WTC11 (cell line): ENCODE measurements at places on chromosomes 11 and 22. TPM values are rescaled to one million over a fixed set of nuclear protein-coding genes. Genes with fewer than 3 reads are reported as not detected.

Gene POU2F3
- 0.37 to 0.78 TPM (median 0.61 TPM) in 3 replicates for total RNA-seq

Gene C11orf16
- 0.11 to 0.42 TPM in 2 of 3 replicates, not detected in the other for total RNA-seq

Gene OR8D4
- total RNA-seq: 0.07 TPM in 1 of 3 replicates, not detected in the others

Gene UCP3
- 0.50 to 0.73 TPM (median 0.55 TPM) in 3 replicates for total RNA-seq

Gene HEPHL1
- 0.07 to 0.13 TPM (median 0.07 TPM) in 3 replicates for total RNA-seq

Gene OR9Q2
- not detected in 3 replicates for total RNA-seq

Gene CLMP
- 14.3 to 20.0 TPM (median 18.2 TPM) in 3 replicates for total RNA-seq

Gene YPEL1
- total RNA-seq: 7.7 to 17.7 TPM (median 15.5 TPM) in 3 replicates

Gene ELF5
- not detected in 3 replicates for total RNA-seq

Gene SHISAL1
- 1.8 to 2.7 TPM (median 1.8 TPM) in 3 replicates for total RNA-seq

Gene ADM2
- 6.3 to 10.9 TPM (median 7.6 TPM) in 3 replicates for total RNA-seq

Gene KCTD17
- total RNA-seq: 29.4 to 36.3 TPM (median 31.5 TPM) in 3 replicates

Gene CNTF
- total RNA-seq: 0.55 to 1.6 TPM (median 0.82 TPM) in 3 replicates

Gene POTEH
- not detected in 3 replicates for total RNA-seq

Gene HARBI1
- total RNA-seq: 4.4 to 5.6 TPM (median 5.2 TPM) in 3 replicates

GRCh38 chr11:26283852-26284408, 48.0 kb upstream of the ANO3 start:
- no peak overlapping the region for H3K27ac ChIP-seq
- no peaks in the 10 kb centered on the region for H3K36me3 ChIP-seq
- H3K27me3 ChIP-seq: no peaks in the 10 kb centered on the region
- no peak for DNase-seq
- peaks cover 8% of the 10 kb centered on the region for H3K4me1 ChIP-seq

DNA sequence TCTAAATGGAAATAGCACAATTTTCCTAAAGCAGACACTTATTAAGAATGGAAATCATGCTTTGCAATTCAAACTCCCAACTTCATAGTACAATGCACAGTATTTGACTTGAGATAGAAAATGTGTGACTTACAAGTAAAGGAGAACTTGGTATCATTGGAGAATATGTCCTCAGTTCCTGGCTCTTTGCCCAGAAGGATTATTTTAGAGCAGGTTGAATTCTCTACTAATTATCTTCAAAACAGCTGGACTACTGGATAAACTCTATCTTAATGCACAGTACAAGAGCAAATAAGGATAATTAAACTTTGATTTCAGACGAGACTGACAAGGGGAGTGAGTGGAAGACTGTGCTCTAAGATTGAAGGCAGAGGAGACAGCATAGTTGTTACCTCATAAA, 839.4 kb downstream of the OPCML start:
- no peaks in the 10 kb centered on the region for H3K36me3 ChIP-seq
- no peak overlapping the region for H3K4me3 ChIP-seq
- no peaks in the 10 kb centered on the region; the same call in 1 of the 2 replicates for H3K27me3 ChIP-seq
- no peak overlapping the region for H3K27ac ChIP-seq
- H3K4me1 ChIP-seq: peaks cover 4% of the 10 kb centered on the region

DNA sequence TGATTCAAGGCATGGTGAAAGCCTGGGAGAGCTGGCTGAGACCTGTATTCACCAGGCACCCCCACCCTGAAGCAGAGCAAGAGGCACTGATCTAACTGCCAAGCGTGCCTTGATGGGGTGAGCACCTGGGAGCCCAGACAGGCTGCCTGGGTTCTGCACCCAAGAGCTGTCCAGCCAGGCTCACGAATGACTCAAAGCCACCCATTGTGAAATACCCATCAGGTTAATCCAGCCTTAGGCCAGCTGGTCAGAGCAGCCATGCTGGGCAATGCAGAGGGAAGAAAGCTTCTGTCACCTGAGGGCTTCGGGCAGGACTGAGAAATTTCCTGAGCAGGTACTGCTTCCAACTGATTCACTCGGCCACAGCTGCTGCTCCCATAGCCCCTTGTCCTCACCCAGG, 22.1 kb downstream of the THOC5 start:
- peaks cover 60% of the 10 kb centered on the region for H3K36me3 ChIP-seq
- H3K4me3 ChIP-seq: no peak overlapping the region
- DNase-seq: no peak
- no peak overlapping the region for H3K27ac ChIP-seq

DNA sequence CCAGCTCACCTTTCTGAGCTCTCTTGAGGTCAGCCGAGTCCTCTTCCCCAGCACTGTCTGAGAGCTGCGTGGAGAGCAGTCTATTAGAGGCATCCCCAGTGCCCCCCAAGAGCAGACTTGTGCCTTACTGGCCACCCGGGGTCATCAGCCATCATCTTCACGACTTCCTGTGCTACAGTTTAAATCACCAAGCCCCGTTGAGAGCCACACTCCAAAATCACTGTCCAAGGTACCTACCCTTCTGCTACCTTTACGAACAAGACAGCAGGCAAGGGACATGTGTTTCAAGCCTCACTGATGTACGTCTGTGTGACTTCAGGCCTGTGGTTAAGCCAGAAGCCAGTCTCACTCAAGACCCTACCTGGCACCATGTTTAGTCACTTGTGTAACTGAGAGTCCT, 35.1 kb downstream of the MORC2 start:
- peaks cover 81% of the 10 kb centered on the region for H3K36me3 ChIP-seq
- no peak for DNase-seq
- no peaks in the 10 kb centered on the region for H3K27me3 ChIP-seq
- H3K4me1 ChIP-seq: no peaks in the 10 kb centered on the region

- no peak overlapping the region for H3K4me3 ChIP-seq
- H3K4me1 ChIP-seq: no peaks in the 10 kb centered on the region
- no peak overlapping the region for H3K27ac ChIP-seq
These were observed 10.0 kb upstream of the PATL1 start for GRCh38 chr11:59678813-59679165.

DNA sequence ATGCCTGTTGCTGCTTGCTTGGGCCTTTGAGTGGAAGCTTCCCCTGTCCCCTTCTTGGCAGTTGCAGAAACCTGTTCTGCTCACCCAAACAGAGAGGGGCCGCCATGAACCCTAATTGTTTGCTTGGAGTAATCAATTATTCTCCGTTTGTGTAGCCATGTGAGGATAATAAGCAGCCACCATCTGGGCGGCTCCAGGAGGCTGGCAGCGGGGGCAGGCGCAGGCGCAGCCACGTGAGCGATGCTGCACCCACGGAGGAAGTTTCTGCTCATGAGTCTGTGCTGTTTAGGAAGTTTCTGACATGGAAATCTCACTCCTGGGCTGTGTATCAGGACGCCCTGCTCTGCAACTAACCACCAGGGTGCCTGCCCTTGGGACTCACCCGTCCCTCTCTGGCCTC, 90.1 kb downstream of the MPPED1 start:
- no peaks in the 10 kb centered on the region for H3K4me1 ChIP-seq
- no peak overlapping the region for H3K4me3 ChIP-seq
- peaks cover 7% of the 10 kb centered on the region; the same call in 1 of the 2 replicates for H3K36me3 ChIP-seq
- no peak for DNase-seq

GRCh38 chr11:76665172-76665571, 5.4 kb downstream of the LRRC32 start:
- H3K4me1 ChIP-seq: peaks cover 18% of the 10 kb centered on the region
- no peak overlapping the region for H3K4me3 ChIP-seq
- no peak overlapping the region for H3K27ac ChIP-seq
- DNase-seq: no peak
- no peaks in the 10 kb centered on the region for H3K36me3 ChIP-seq

GRCh38 chr22:20171288-20172140, 20.7 kb upstream of the CCDC188 start:
- H3K4me1 ChIP-seq: no peaks in the 10 kb centered on the region
- no peaks in the 10 kb centered on the region for H3K27me3 ChIP-seq
- no peak overlapping the region for H3K27ac ChIP-seq
- no peak overlapping the region for H3K4me3 ChIP-seq

- peaks cover 21% of the 10 kb centered on the region for H3K4me1 ChIP-seq
- peak overlapping the region; percentile 18 for H3K4me3 ChIP-seq
- H3K36me3 ChIP-seq: no peaks in the 10 kb centered on the region
These were observed 2.4 kb downstream of the TEF start for GRCh38 chr22:41384128-41384527.

DNA sequence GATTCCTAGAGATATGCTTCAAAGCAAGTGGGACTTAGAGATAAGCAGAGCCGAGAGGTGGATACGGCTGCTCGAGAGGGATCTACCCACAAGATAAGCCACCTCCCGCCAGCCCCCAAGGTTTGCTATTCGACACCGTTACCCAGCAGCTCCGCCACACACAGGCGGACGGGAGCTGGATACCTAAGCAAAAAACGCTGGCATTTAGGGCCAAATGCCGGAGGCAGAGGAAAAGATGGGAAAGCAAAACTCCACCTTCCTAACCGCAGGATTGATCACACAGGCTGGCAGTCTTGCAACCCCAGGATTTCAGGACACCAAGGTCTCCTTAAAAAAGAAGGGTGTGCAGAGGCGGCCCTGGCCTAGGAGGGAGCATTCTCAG, 709 bp downstream of the FTH1 start:
- peaks cover 35% of the 10 kb centered on the region for H3K36me3 ChIP-seq
- peaks cover 38% of the 10 kb centered on the region for H3K4me1 ChIP-seq
- H3K27ac ChIP-seq: peak overlapping the region; percentile 80
- DNase-seq: no peak

GRCh38 chr11:70247042-70247709, 23.3 kb upstream of the PPFIA1 start:
- DNase-seq: no peak
- H3K36me3 ChIP-seq: no peaks in the 10 kb centered on the region
- H3K27ac ChIP-seq: no peak overlapping the region
- peaks cover 7% of the 10 kb centered on the region for H3K4me1 ChIP-seq

DNA sequence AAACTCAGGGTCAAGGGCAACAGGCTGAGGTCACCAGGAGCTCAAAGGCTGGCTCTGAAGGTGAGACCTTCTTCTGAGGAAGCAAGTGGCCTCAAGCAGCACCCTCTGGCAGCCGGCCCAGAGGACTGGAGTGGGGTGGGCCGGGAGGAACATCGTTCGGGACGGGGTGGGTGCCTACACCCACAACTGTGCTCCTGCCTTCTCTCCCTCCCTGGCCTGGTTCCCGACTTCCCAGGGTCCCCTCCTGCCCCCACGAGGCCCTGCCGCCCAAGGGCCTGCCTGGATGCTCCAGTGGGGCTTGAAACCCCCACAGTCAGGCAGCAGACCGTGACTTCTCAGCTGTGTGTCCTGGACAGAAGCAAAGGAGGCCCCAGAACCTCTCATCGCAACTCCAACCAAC, 195.7 kb downstream of the IGLL1 start:
- peaks cover 3% of the 10 kb centered on the region; the same call in 1 of the 2 replicates for H3K27me3 ChIP-seq
- peak; percentile 6 for DNase-seq
- no peak overlapping the region for H3K27ac ChIP-seq
- no peak overlapping the region for H3K4me3 ChIP-seq
- peaks cover 12% of the 10 kb centered on the region; the same call in 1 of the 2 replicates for H3K4me1 ChIP-seq

- no peak for DNase-seq
- H3K27ac ChIP-seq: no peak overlapping the region
- H3K4me1 ChIP-seq: peaks cover 19% of the 10 kb centered on the region
- no peak overlapping the region for H3K4me3 ChIP-seq
- H3K27me3 ChIP-seq: no peaks in the 10 kb centered on the region; the same call in 1 of the 2 replicates
These were observed 12.2 kb downstream of the OR4D9 start for GRCh38 chr11:59523541-59523940.

DNA sequence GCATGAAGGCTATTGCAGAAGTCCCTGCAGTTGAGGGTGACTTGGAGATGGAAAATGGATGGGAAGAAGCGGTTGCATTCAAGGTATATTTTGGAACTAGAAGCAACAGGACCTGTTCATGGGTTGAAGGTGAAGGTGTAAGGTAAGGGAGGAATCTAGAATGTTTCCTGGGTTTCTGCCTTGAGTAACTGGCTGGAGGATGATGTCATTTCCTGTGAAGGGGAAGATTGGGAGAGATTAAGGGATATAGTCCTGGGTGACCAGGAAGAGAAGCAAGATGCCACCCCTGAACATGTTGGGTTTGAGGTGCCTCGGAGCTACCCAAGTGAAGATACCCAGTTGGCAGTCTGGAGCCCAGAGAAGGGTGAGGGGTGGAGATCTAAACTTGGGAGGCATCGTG, 12.1 kb upstream of the MOGAT2 start:
- peaks cover 19% of the 10 kb centered on the region for H3K27me3 ChIP-seq
- no peaks in the 10 kb centered on the region for H3K4me1 ChIP-seq
- no peak overlapping the region for H3K27ac ChIP-seq
- no peak overlapping the region for H3K4me3 ChIP-seq
- H3K36me3 ChIP-seq: peaks cover 6% of the 10 kb centered on the region
- DNase-seq: no peak

DNA sequence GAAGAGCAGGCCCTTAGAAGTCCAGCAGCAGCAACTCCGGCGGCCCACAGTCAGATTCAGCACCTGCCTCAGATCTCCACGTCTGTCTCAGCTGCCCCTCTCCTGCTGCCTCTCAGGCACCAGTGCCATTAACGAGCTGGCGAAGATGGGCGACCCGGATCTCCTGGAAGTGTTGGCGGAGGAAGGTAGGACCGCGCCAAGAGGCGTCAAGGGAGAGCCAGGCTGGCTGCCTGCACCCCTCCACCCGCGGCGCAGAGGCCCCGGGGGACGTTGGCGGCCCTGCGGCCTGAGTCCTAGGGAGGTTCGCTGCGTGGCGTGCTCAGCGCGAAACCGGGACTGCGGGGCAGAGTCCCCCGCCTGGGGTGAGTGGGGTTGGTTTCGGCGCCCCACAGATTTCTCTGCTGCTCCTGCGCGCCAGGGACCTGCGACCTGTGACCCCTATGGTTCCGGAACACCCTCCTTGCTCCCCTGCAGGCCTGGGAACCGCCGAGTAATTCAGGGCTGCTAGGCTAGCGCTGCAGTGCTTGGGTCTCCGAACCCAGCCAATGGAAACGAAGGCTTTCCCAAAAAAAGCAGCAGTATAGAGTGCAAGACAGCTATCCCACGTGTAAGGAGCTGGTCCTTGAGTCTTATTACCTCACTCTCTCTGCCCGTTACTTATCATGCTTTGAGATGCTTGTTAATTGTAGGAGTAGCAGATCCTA, 615 bp downstream of the ANO5 start:
- no peak overlapping the region for H3K27ac ChIP-seq
- DNase-seq: peak; percentile 58
- H3K4me3 ChIP-seq: peak overlapping the region; percentile 97
- no peaks in the 10 kb centered on the region for H3K27me3 ChIP-seq
- peaks cover 44% of the 10 kb centered on the region for H3K4me1 ChIP-seq

- H3K4me3 ChIP-seq: no peak overlapping the region
- no peaks in the 10 kb centered on the region for H3K27me3 ChIP-seq
- H3K4me1 ChIP-seq: peaks cover 14% of the 10 kb centered on the region
These were observed 723 bp downstream of the OR51M1 start for GRCh38 chr11:5384335-5384734.

GRCh38 chr11:129090056-129090455, 102.1 kb downstream of the ARHGAP32 start:
- H3K36me3 ChIP-seq: peaks cover 3% of the 10 kb centered on the region; the same call in 1 of the 2 replicates
- H3K4me3 ChIP-seq: no peak overlapping the region
- no peak for DNase-seq
- no peaks in the 10 kb centered on the region for H3K27me3 ChIP-seq
- H3K4me1 ChIP-seq: no peaks in the 10 kb centered on the region
- no peak overlapping the region for H3K27ac ChIP-seq

DNA sequence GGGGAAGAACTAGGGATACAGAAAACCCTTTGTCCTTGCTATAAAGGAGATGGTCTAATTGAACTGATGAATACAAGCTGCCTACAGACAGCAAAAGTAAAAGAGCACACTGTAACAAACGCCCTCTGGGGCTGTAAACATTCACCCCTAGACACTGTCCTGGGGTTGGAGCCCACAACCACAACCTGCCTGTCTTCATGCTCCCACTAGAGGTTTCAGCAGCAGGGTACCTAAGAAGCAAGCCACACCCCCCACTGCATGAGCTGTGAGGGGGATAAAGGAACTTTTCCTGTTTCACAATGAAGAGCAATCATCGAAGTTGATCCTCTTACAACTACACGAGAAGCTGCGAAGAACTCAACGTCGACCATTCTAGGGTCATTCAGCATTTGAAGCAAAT, 90.5 kb upstream of the LUZP2 start:
- H3K4me3 ChIP-seq: no peak overlapping the region
- H3K36me3 ChIP-seq: no peaks in the 10 kb centered on the region
- peaks cover 8% of the 10 kb centered on the region for H3K4me1 ChIP-seq
- H3K27ac ChIP-seq: no peak overlapping the region
- no peak for DNase-seq
